ENCODE measurements at places on chromosomes 5 and 9.

DNA sequence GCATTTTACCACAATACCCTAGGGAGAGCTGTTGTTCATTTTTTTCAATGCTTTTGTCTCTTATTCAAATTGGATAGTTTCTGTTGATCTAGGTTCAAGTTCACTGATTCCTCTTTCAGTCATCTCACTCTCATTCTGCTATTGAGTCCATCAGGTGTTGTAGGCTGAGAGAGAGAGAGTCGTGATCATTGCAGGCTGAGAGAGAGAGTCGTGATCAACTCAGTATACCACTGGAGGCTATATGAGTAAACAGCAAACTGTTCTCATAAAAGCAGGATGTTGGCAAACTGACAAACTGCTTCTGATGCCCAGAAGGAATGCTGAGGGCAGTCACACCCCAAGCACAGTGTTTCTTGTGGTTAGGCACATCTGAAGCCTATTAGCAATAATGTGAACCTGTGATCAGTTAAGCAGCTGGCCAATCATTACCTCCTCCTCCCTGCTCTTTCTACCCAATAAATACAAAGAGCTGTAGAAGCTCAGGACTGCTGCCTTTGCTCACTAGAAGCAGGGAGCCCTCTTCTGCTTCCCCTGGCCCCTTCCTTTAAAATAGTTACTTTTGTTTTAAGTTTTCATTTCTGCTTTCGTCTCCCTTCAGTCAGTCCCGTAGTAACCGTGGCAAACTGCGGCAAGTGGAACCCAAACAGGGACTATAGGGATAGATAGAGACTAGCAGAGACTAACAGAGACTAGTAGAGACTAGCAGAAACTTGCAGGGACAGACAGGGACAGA lies 476.1 kb upstream of the ACO1 start:
- DNase-seq: no peak

- DNase-seq: no peak
These were observed 160.2 kb upstream of the FTMT start for GRCh38 chr5:121691478-121691877.

DNA sequence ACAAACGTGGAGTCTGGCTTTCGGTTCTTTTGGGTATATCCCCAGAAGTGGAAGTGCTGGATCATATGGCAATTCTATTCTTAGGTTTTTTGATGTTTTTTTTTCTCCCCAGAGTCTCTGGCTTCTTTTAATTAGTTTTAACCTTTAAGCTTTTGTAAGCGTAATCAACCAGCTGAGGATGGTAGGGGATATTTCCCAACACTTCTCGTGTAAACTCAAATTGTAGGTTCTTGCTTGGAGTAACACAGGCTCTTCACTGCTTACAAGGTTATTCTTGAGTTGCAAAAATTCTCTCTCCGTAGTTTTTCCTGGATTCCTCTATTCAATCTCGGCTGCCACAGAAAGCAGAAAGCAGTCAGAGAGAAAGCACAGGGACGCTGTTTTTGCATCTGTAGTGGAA lies 11.9 kb downstream of the LAMC3 start:
- DNase-seq: no peak

- DNase-seq: no peak
These were observed 41.9 kb upstream of the IPPK start for GRCh38 chr9:92711844-92712243.

DNA sequence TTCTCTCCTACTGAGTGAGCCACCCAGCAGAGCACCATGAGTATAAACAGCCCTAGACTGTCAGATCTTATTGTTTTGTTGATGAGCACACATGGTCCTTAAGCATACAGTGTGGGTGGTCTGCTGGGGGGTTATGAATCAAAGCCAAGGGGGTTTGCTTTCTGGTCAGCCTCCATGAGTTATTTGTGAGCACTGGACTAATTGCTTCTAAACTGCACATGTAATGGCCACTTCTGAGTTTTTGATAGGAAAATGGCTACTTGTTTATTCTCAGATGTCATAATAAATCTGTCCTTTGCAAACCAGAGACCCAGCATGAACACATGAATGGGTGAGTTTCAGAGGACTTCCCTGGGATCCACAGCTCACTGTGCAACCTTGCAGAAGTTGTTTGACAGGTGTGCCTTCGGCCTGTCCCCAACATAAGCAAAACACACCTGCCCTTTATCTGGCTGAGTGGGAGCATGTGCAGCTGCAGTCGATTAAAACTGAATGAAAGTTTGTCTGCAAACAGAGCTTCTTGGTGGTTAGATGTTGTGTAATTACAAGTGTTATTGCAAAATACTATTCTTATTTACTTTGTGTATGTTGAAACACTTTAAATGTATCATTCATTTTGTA lies 35.9 kb downstream of the MAMDC2 start:
- DNase-seq: no peak

GRCh38 chr9:136010176-136010575 lies 49.0 kb upstream of the UBAC1 start:
- no peak for DNase-seq

DNA sequence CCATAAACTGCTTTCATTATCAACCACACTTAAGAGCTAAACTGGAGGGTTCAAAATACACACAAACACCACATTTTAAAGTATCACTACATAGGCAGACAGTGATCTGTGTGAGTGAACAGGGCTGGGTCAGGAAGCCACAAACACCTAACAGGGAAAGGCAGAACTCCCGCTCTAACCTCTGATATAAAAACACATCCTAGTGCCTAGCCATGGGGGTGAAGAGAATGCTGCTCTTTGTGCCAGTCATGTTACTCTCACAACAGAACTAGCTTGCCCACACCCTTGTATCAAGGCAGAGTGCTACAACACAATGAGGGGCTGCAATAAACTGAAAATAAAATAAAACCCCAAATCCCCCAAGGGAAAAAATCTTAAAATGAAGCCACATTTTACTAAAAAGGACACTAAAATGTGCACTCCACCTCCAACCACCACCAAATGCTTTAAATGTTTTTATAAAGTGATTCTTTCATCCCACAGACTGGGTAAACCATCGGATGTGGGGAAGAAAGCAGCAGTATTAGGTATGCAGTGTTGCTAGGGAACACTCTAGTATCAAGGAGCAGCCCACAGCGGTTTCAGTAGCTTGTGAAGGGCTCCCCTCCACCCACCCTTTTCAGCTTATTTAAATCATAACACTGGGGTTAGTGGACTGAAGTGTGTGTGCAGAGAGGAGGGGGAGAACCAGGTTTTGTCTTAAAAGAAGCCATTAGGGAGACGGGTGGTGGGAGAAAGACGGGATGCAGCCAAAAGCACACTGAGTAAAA lies 64.5 kb downstream of the TMEM161B start:
- no peak for DNase-seq

- DNase-seq: no peak
These were observed 51.2 kb downstream of the FCHO2 start for GRCh38 chr5:73007051-73007450.

GRCh38 chr9:123265833-123266232 lies 2.6 kb downstream of the STRBP start:
- DNase-seq: no peak

GRCh38 chr5:125202353-125202752 lies 455.9 kb upstream of the ZNF608 start:
- DNase-seq: no peak

GRCh38 chr5:122014236-122014935 lies 52.6 kb downstream of the SRFBP1 start:
- no peak for DNase-seq

DNA sequence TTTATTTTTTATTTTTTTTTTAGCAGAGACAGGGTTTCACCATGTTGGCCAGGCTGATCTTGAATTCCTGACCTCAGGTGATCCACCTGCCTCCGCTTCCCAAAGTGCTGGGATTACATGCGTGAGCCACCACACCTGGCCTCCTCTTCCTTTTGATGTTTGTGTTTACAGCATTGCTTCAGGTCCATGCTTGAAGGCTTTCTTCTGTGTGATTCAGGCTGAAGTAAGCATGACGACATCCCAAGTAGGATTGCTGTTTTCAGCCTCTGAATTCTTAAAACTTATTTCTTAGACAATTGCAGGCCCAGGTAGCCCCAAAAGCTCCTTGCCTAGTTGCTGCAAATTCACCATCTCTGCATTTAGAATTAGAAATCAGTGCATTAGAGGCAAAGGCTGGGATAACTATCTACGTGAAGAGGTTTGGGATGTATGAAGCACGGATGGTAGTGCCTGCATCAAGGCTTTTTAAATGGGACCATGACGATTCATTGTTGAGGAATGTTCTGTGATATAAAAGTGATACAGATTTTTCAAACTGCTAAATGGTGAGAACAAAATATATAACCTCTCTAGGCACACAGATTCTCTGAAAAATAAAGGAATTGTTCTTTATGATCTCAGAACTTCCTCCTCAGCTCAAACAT lies 3.0 kb upstream of the ETF1 start:
- no peak for DNase-seq

- DNase-seq: no peak
These were observed 572.8 kb downstream of the TLE1 start for GRCh38 chr9:81116340-81117137.

DNA sequence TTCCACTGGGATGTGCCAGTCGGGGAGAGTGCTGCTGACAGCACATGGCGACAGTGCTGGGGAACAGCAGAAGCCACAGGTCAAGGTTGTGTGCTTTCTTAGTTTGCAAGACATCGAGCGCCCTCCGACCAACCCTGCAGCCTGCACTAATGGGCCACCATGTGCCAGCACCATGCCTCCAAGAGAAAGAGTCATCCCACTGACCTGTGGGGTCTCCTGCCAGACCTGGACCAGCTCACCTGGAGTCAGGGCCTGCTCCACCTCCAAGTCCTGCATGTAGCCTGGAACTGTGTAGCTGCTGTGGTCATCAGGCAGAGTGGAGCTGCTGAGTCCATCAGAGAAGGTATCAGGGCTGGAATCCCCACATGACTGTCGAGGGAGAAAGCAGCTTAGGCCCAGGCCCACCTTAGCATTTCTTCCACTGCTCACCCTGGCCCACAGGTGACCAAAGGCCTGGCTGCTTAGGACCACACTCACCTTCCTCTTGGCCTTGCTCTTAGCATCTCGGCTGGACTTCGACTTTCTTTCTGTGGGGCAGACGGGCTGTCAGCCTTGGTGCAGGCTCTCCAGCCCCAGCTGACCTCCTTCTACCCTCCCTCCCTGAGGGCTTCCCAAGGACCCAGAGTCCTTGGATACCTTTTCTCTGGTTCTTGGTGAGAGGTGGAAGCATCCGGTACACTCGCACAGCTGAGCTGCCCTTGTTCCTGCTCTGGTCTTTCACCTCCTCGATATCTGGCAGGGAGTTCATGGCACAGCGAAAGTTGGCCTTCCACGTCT lies 4.1 kb downstream of the IRF1 start:
- no peak for DNase-seq

DNA sequence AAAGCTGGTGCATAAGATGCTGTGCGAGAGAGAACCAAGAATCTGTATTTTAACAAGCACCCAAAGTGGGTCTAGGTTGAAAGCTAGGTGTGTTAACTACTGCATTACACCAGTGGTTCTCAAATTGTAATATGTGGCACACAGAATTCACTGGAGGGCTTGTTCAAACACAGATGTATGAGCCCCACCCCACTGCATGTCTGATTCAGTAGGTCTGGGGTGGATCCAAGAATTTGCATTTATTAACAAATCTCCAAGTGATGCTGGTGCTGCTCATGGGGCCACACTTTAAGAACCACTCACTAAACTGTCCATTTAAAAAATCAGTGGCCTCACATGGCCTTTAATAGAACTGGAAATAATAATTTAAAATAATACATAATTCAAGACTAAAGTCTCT lies 40.4 kb downstream of the LPAR1 start:
- no peak for DNase-seq

DNA sequence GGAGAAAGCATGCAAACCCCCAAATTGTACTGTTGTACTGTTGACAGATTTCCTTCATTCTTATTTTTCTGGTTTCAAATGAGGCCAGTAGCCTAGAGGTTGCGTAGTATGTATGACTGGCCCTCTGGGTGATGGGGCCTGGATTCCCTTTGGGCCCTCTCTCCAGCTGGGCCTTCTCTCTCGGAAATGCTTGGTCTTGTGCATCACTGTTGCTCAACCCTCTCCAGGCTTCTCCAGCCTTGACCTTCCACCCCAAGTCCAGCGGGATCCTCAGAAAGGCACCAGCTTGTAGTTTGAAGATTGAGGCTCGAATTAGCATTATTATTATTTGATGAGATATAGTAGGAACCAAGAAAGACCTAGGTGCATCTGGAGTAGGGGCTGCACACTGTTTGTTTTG lies 87.0 kb downstream of the ANGPTL2 start:
- DNase-seq: no peak

- DNase-seq: no peak
These were observed 7.5 kb downstream of the XPA start for GRCh38 chr9:97689401-97690180.

- no peak for DNase-seq
These were observed 16.9 kb downstream of the HMGXB3 start for GRCh38 chr5:150017226-150018005.

- no peak for DNase-seq
These were observed 5.2 kb downstream of the CCDC152 start for GRCh38 chr5:42761791-42762190.

- DNase-seq: no peak
These were observed 58.0 kb downstream of the ANXA2R start for GRCh38 chr5:42982107-42982622.

- DNase-seq: peak; percentile 61
These were observed 586 bp upstream of the MTAP start for GRCh38 chr9:21801683-21802417.

DNA sequence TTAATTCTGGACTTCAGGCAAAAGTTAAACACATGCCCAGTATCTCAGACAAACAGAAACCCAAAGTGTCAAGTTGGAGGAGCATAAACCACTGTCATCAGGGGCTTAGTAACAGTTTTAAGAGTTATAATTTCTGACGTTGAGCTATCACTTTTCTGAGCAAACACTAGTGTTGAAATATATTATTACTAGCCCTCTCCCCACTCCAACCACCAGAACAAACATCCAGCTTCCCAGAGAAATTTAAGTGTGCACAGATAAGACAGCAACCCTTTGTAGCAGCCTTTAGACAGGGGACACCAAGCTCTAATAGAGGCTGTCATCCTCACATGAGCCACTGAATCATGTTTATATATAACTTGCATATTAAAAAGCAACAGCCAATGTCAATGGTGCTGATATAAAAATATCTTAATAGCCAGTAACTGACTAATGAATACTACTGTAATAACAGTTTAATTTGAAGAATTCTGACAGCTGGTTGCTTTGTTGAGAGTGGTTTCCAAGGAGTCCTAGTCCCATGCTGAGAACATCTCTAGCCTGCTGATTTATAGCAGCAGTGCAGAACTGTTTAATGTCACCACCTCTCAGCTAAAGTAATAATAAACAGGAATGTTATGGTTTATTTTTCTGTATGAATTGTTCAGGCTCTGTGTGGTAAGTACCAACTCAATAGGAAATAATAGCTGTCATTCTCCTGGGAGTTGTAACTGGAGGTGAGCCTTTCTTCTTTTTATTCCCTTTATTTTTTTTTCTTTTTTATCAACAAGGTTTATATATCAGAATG lies 528.7 kb upstream of the ZNF608 start:
- no peak for DNase-seq

DNA sequence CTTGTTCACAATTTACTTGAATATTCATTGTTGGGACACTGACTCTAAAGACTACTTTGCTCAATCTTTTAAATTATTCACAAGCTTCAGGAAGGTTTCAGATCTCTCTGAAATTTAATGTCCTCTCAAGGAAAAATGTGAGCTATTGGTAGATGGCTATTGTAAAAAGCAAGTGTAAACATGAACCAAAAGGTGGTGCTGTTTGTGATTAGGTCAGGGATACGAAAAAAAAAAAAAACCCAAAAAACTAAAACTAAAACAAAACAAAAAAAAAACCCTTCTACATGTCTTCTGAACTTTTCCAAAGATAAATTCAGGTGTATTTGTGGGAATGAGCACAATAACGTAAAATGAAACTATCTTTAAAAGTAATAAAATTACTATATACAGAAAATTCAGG lies 193.8 kb downstream of the SLF1 start:
- no peak for DNase-seq
